CD4-positive, alpha-beta T cell treated with Interleukin-21 for 1 hour (primary cell): ENCODE measurements at places on chromosomes 2 and 18.

GRCh38 chr2:11073251-11073650 lies 82.0 kb upstream of the SLC66A3 start:
- DNase-seq: no peak

DNA sequence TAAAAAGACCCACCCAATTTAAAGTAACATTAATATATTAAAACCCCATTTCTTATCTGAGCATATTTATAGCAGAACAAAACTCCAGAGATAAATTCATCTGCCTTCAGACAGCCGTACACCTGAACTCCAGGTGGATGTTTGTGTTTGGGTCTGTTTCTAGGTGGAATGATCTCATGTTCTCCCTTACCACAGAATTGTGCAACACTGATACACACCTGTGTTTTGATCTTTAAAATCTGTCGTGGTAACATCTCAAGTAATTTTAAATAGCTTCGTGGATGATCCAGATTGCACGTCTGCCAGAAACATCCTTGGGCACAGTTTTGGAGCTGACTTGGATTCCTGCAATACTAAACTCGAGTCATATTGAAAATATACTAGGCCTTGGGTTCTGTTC lies 207.5 kb upstream of the FOSL2 start:
- DNase-seq: no peak

DNA sequence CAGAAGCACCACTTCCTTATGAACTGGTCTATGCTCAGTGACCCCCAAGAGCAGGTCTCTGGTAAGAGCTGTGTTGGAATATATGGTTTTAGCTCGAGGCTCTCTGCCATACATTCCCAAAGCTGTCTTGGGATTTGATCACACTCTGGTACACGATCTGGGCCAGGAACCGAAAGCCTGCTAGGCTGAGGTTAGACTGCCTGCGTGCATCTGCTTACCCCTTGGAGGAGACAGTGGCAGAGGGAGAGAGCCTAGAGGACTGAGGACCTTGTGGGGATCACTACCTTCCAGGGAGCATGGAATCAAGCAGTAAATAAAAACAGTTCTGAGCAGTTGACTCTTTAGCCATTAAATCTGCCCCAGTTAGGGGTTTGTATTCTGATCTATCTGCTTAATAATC lies 63.7 kb downstream of the ZNF532 start:
- no peak for DNase-seq

DNA sequence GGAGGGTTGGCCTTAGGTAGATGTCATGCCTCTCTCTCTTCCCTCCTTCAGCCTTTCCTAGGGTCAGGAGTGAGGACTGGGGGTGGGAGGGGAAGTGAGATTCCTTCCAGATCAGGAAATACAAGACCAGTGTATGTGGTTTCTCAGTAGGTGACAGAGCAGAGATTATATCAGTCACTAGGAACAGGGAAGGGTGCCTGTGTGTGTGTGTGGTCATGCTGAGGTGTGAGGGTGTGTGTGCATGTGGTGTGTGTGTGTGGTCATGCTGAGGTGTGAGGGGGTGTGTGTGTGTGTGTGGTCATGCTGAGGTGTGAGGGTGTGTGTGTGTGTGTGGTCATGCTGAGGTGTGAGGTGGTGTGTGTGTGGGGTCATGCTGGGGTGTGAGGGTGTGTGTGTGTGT lies 259.8 kb downstream of the LOXHD1 start:
- no peak for DNase-seq

DNA sequence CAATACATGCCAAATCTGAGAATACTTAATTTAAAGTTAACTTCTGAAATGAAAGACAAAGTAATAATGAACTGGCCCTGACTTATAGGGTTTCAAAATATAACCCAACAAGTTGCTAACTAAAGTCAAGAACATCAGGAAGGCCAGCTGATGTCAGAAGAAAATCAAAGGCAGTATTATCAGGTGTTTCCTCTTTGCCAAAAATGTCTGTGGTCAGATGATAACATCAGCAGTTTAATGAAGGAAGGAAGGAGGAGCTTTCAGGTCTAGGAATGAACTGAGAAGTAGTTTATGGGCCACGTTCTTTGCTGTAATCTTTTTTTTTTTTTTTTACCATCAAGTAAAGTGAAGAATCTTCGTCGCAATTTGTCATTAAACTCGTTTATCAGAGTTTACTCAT lies 40.9 kb downstream of the CDH2 start:
- DNase-seq: no peak

- no peak for DNase-seq
Observed at GRCh38 chr18:22668496-22668895, 250.8 kb upstream of the CTAGE1 start.

GRCh38 chr2:11910971-11911370 lies 164.5 kb downstream of the LPIN1 start:
- DNase-seq: no peak

- peak; percentile 12 for DNase-seq
Observed at GRCh38 chr2:96341641-96342040, 6.1 kb downstream of the NCAPH start.

DNA sequence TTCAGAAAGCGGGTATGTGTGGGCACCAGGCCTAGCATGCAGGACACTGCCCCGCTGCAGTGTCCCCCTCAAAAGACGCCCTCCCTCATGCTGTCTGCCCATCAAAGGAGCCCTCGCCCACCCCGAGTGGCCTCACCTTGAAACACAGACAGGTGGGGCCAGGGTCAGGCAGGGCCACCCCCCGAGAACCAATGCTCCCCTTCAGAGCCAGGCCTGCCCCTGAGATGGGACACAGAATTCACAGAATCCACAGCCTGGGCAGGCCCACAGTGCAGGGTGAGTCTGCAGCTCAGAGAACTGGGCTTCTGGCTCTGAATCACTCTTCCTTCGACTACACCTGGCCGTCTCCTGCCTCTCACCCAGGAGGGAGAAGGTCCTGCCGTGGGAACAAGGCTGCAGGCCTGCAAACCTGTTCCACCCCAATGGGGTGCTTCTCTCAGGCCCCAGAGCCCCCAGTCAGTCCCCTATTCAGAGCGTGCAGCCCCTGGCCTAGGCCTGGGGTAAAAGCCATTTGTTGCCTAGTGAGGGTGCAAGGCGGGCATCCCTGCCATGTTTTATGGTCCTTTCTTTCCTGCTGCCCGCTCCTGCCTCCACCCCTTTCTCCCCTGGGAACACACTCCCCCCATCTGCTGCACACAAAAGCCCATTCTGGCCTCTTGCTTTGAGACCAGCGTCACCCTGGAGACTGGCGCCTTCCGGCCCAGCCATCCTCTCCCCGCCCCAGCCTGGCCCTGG lies 11.3 kb upstream of the ARHGEF4 start:
- DNase-seq: no peak

GRCh38 chr2:3730646-3731045 lies 27.3 kb downstream of the DCDC2C start:
- no peak for DNase-seq

GRCh38 chr18:55384115-55384514 lies 203.9 kb downstream of the TCF4 start:
- DNase-seq: no peak

GRCh38 chr2:101121174-101121573 lies 30.0 kb downstream of the TBC1D8 start:
- no peak for DNase-seq
